SK-N-SH treated with all-trans-retinoic acid at 6 μM for 48 hours (cell line): ENCODE measurements at places on chromosomes 7 and 10.

DNA sequence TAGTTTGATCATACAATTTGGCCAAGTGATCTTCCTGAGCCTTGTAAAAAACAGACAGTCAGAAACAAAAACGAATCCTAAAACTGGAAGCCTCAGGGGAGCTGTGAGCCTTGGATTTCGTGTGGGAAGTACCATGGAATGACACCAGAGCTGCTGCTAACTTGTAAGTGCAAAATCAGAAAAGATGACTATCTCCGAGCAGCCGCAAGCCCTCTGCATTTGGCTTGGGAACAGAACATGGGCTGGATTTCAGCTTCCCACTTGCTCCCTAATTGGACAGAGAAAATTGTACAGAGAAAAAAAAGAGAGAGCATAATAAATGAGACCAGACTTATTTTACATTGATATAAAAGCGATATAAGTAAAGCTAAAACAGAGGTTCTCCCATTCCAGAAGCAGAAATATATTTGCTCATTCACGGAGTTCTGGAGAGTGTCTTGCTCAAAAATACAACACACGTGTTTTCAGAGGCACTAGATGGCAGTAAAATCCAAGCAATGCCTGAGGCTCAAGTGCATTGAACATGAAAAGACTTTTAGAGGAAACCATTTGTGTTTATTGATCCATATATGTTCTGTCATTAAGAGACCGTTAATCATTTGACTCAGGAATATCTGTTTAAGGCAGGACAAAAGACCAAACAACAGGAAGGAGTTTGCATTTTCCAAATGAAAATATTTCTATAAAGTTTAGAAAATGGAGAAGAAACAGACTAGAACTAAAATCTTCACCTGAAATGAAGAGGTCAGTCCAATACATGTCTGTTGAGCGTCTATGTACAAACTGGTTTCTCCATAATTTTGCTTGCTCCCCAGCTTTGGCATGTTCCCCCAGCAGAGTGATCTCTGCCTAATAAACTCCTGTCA lies 78.3 kb upstream of the SLC26A5 start:
- ATAC-seq: peak; percentile 94

- no peak for ATAC-seq
Observed at GRCh38 chr7:54860843-54861242, 101.8 kb upstream of the SEC61G start.

DNA sequence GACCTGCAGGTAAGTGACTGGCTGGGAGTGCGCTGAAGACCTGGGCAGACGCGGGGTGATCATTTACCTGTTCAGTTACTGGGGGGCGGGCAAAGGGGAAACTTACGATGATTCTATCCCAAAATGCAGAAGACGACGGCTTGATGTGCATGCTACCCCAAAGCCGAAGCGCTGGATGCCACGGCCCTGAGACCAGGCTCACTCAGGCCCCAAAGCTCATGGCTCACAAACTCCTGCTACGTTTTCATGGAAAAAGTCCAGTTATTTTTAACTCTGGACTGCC lies 200.6 kb downstream of the DIP2C start:
- ATAC-seq: no peak

- ATAC-seq: no peak
Observed at GRCh38 chr10:69411476-69411875, 5.2 kb downstream of the TACR2 start.

DNA sequence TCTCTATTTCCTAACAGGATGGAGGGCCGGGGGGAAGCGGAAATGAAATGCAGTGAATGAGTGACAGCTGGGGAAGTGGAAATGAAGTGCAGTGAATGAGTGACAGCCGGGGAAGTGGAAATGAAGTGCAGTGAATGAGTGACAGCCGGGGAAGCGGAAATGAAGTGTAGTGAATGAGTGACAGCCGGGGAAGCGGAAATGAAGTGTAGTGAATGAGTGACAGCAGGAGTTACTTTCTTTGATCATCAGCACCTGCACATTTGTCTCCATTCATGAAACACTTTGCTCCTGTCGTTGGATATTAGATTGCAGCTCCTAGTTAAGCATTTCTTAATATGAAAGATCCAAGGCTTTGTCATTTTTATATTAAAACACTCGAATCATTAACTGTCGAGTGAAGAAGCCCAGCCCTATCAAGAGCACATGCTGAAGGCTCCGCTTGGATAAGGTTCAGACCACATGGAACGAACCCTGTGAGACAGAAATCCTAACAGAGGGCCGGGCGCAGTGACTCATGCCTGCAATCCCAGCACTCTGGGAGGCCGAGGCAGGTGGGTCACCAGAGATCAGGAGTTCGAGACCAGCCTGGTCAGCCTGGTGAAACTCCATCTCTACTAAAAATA lies 406.0 kb upstream of the ADARB2 start:
- ATAC-seq: no peak

GRCh38 chr7:32643194-32643593 lies 147.9 kb downstream of the AVL9 start:
- no peak for ATAC-seq

GRCh38 chr7:91169830-91170191 lies 94.4 kb upstream of the FZD1 start:
- ATAC-seq: no peak

- ATAC-seq: peak; percentile 31
Observed at GRCh38 chr7:117872561-117873309, 506 bp downstream of the CTTNBP2 start.

- peak; percentile 48; the same call in 1 of the 3 replicates for ATAC-seq
Observed at GRCh38 chr10:116521424-116522290, 24.1 kb upstream of the PNLIP start.

- peak; percentile 15; the same call in 2 of the 3 replicates for ATAC-seq
Observed at GRCh38 chr10:112950714-112951358, 789 bp downstream of the TCF7L2 start.

GRCh38 chr7:46153951-46154787 lies 233.1 kb upstream of the IGFBP3 start:
- ATAC-seq: no peak

GRCh38 chr10:70589762-70590654 lies 12.5 kb downstream of the PRF1 start:
- ATAC-seq: no peak

GRCh38 chr7:111763221-111763801 lies 201.0 kb upstream of the IMMP2L start:
- ATAC-seq: peak; percentile 98

- ATAC-seq: no peak
Observed at GRCh38 chr10:56139405-56139804, 221.7 kb downstream of the ZWINT start.

- no peak for ATAC-seq
Observed at GRCh38 chr10:132964231-132964630, 21.9 kb upstream of the CFAP46 start.

- peak; percentile 8 for ATAC-seq
Observed at GRCh38 chr7:134792968-134793367, 13.5 kb downstream of the CALD1 start.

- no peak for ATAC-seq
Observed at GRCh38 chr10:104293011-104293410, 24.0 kb downstream of the GSTO2 start.

DNA sequence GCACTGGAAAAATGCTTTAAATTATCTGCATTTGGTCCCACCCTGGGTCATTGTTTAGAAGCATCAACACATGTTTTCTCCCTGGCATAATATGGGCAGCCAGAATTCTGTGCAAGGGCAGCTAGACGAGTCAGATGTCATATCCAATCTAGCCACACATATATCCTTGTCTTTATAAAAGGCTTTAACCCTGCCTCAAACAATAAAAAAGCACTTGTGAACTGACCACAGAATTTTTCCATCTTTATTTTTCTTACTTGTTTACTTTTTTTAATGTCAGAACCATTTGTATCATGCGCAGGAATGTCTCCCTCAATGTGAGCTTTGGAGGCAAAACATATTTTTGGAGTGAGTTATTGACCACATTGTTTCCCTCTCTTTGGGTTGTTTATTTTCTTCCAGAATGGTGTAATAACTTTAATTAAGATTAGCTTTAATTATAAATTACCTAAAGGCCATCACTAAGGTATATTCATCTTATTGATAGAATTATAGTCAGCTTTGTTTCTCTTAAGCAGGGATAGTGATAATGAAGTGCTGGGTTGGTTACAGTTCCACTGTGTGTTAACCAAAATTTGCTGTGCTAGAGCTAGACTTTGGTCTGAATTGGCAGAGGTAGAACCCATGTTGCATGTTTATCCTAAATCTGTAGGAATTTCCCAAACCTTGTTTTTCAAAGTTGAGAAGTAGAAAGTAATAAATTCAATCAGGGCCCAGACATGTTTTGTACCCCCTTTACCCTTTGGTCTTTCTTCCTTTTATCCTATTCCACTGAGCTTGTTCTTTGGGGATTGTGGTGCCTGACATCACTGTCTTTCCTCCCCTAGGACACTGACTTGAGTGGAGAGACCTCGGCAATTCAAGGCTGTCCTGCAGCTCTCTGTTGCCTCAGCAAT lies 1078.4 kb downstream of the KCNMA1 start:
- peak; percentile 89 for ATAC-seq

GRCh38 chr7:78444267-78444666 lies 645.7 kb downstream of the PHTF2 start:
- no peak for ATAC-seq

- peak; percentile 60 for ATAC-seq
Observed at GRCh38 chr10:14185316-14186045, 145.2 kb downstream of the FRMD4A start.

DNA sequence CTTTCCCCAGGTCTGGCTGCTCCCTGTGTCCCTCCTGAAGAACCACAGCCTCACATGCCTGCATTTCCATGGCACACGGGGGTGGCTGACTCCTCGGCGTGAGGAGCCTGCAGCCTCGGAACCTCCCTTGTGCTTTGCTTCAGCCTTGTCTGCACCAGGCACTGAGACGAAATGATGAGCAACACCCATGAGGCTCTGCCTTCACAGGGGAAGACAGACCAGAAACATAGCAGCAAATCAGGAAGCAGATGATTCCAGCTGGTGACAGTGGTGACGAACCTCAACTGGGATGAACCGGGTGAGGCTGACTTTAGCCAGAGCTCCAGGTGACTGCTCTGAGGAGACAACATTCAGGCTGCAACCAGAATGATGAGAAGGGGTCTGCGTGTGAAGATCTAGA lies 84.5 kb upstream of the SMNDC1 start:
- ATAC-seq: no peak

DNA sequence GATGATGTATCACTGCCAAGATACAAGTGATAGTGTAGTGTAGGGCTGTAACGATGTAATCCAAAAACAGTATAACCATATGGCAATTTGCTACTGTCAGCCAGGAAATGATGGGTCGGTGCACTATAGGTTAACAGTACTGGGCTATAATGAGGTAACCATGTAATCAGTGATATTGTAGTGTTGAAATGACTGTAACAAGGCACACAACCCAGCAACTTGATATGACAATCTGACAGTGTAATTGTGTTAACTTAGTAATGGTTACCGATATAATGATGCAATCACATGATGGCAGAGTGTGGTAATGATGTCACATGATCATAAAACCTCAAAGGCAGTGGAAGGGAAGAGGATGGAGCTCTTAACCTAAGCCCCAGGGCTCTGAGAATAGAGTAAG lies 73.8 kb upstream of the SLF2 start:
- no peak for ATAC-seq

DNA sequence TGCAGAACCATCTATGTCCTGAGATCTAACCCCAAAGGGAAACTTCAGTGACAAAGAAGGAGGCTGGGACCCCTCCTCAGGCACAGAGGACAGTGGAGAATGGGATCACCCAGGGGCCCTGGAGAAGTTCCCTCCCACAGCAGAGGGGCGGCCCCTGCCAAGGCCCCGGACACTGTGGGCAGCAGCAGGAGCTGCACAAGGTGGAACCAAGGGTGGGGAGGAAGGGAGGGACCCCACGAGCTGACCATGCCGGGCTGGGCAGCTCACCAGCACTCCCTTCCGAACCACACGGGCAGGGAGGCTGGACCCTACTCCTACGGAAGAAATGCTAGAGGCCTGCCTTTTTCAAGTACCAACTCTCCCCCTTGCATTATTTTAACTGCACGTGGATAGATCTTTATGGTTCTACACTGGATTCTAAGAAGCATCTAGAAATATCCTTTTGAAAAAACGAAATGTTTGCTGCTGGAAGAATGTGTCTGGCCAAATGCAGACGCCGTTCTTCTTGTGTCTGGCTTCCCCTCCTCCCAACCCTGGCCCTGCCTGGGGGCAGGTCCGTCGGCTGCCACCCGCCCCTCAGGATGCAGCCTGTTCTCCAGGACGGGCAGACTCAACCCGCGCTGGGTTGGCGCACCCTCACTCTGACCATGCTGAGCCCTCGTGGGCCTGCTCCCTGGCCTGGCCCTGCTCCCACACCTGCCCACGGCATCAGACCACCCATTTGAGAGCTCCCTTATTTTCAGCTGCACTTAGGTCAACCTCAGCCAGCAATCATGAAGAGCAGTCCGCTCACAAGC lies 193.9 kb downstream of the TCERG1L start:
- no peak for ATAC-seq

DNA sequence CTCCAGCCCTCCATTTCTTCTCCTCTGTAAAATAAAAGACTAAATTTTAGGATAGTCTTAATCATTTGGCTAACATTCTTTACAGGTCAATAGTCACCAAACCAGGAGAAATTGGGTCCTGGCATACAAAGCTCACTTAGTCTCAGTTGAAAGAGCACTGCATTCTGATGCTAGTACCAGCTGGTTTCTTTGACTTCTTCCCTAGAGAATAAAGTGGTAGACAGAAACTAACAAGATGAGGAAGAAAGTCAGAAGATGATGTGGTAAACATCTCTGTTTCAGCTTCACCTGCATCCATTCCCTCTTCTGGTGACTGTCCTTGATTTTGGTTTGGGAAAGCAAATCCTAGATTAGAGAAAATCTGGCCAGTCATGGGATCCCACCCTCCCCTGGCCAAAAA lies 37.2 kb downstream of the NKX2-3 start:
- no peak for ATAC-seq

- ATAC-seq: no peak
Observed at GRCh38 chr10:52031771-52032170, 282.3 kb upstream of the DKK1 start.
